GM12864 (cell line): ENCODE measurements at places on chromosomes 2 and 18.

GRCh38 chr2:158204741-158205165 is 103.1 kb downstream of the UPP2 start:
- no peak for DNase-seq

- no peak for DNase-seq
Observed at GRCh38 chr18:62720766-62721613, 5.6 kb downstream of the PHLPP1 start.

DNA sequence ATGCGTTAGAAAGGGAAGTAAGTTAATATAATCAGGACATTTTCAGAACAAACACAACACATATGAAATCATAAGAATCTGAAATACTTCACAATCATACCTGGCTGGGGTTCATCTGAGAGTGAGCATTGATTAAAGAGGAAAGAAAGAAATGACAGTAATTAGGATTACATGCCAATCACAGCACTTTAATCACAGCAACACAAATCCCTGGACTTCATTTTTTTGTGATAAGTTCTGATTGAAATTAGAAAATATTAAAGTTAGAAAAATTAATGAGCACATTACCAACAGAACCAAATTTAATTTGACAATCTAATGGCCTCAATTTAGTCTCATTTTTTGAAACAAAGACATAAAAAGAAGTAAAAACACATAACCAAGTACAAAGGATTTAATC is 121.9 kb downstream of the LRP2 start:
- DNase-seq = no peak

DNA sequence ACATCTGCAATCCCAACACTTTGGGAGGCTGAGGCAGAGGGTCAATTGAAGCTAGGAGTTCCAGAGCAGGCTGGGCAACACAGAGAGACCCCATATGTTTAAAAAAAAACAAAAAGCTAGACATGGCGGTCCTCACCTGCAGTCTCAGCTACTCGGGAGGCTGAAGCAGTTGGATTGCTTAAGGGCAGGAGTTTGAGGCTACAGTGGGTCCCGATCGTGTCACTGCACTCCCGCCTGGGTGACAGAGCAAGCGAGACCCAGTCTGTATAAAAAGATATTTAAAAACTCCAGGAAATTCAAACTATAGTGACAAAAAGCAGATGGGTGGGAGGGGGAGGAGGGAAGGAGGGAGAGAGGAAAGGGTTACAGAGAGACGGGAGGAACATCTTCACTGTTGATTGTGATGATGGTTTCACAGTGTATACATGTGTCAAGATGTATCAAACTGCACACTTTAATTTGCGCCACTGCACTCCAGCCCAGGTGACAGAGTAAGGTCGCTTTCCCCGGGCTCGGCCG is 942 bp upstream of the ZNF236 start:
- no peak for DNase-seq

DNA sequence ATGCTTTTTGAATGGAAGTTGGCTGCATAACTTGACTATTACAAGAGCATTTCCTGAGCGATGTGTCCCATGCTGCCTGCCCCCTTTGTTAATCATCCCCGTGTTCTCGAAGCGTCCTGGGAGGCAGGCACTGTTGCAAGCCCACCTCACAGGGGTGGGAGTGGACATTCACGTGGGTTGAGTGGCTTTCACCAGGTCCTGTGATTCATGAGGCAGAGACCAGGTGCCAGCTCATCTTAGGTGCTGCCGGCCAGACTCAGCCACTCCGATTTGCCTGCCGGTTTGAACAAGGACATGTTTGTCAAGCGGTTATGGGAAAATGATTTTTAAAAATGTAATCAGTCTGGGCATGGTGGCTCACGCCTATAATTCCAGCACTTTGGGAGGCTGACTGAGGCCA is 112.5 kb downstream of the ZNF532 start:
- DNase-seq = no peak
